ENCODE measurements at places on chromosomes 4 and X.

DNA sequence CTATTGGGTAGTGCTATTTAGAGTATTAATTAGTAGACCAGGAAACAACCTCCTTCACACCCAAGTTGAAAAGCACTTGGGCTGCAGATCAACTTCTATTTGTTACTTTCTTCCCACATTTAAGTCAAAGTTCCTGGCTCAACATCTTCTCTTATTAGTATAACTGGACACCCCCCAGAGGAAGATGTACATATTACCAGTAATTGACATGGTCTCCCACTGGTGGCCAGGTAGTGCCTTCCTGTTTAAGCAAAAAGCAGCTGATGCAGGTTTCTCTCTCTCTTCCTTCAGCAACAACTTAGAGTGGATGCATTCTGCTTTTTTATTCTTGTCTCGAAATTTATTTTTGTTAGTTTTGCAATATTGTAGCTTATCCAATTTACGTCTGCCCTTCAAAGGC lies 438.1 kb downstream of the GBA3 start:
- no peak for DNase-seq

GRCh38 chr4:2395584-2395983 lies 22.9 kb downstream of the ZFYVE28 start:
- no peak for DNase-seq

GRCh38 chrX:9033179-9033578 lies 748 bp downstream of the FAM9B start:
- DNase-seq, result no peak

GRCh38 chr4:85402371-85402770 lies 72.6 kb upstream of the ARHGAP24 start:
- DNase-seq, result no peak

DNA sequence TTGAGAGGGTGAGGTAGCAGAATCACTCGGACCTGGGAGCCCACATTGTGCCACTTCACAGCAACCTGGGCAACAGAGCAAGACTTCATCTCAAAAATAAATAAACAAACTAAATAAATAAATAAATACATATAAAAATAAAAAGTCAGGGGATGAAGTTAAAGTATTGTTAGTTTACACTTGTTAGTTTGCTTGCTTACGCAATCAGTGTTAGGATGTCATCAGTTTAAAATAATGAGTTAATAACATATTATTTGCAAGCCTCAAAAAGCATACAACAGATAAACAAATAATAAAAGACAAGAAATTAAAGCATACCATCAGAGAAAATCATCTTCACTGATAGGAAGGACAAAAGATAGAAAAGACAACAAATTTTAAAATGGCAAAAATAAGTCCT lies 891.1 kb upstream of the PCDH7 start:
- DNase-seq, result no peak

Data from pancreas (tissue), 10 donors.